A549 treated with AZD2906 at 1 μM for 4 hours (cell line): ENCODE measurements at places on chromosomes 5 and 9. TPM values are rescaled to one million over a fixed set of nuclear protein-coding genes. Genes with fewer than 3 reads are reported as not detected.

The TAF11L10 gene
- not detected in 5 replicates for total RNA-seq

The SLC28A3 gene
- 0.01 to 0.02 TPM in 2 of 5 replicates, not detected in the others for total RNA-seq

The RICTOR gene
- 8.6 to 12.9 TPM (median 10.4 TPM) in 5 replicates for total RNA-seq

The SPINK13 gene
- 0.24 to 0.66 TPM (median 0.38 TPM) in 5 replicates for total RNA-seq

The SOHLH1 gene
- 0.05 to 0.08 TPM (median 0.05 TPM) in 3 of 5 replicates, not detected in the others for total RNA-seq

The IL33 gene
- 0.23 to 0.61 TPM (median 0.25 TPM) in 5 replicates for total RNA-seq

The GRM6 gene
- total RNA-seq = not detected in 5 replicates

The GPR151 gene
- total RNA-seq = not detected in 5 replicates

The ARSK gene
- total RNA-seq = 6.7 to 8.3 TPM (median 7.7 TPM) in 5 replicates

The CDH9 gene
- not detected in 5 replicates for total RNA-seq

The IL9 gene
- total RNA-seq = not detected in 5 replicates

The AMBP gene
- 7.0 to 9.8 TPM (median 7.6 TPM) in 5 replicates for total RNA-seq

The CAMK2A gene
- 0.56 to 0.80 TPM (median 0.69 TPM) in 5 replicates for total RNA-seq

The RASGEF1C gene
- total RNA-seq = 0.08 to 0.11 TPM (median 0.10 TPM) in 4 of 5 replicates, not detected in the other

The GPR150 gene
- total RNA-seq = 0.07 to 0.20 TPM (median 0.13 TPM) in 5 replicates

The IFNE gene
- total RNA-seq = 0.41 to 1.1 TPM (median 0.72 TPM) in 5 replicates

The TBCA gene
- total RNA-seq = 248 to 295 TPM (median 259 TPM) in 5 replicates

The TEK gene
- total RNA-seq = 0.11 to 0.19 TPM (median 0.15 TPM) in 5 replicates

The HDHD3 gene
- 20.3 to 24.8 TPM (median 22.6 TPM) in 5 replicates for total RNA-seq

The LRRC19 gene
- total RNA-seq = not detected in 5 replicates

The PCDHGC5 gene
- total RNA-seq = 0.02 to 0.03 TPM in 2 of 5 replicates, not detected in the others

The THBS4 gene
- total RNA-seq = 0.03 to 0.07 TPM (median 0.06 TPM) in 3 of 5 replicates, not detected in the others

The UGT3A2 gene
- not detected in 5 replicates for total RNA-seq

The SPINK6 gene
- total RNA-seq = 0.28 to 0.75 TPM (median 0.36 TPM) in 5 replicates

The STK10 gene
- total RNA-seq = 21.0 to 21.5 TPM (median 21.3 TPM) in 5 replicates

The TLX3 gene
- total RNA-seq = not detected in 5 replicates

The MARCHF3 gene
- 0.46 to 1.5 TPM (median 1.1 TPM) in 5 replicates for total RNA-seq

The RLN2 gene
- total RNA-seq = 0.13 to 0.28 TPM (median 0.19 TPM) in 5 replicates

The IL4 gene
- total RNA-seq = not detected in 5 replicates

The MEIKIN gene
- total RNA-seq = not detected in 5 replicates

The GABRP gene
- not detected in 5 replicates for total RNA-seq

The BRD9 gene
- 36.8 to 40.4 TPM (median 39.0 TPM) in 5 replicates for total RNA-seq

The NIM1K gene
- total RNA-seq = 0.08 to 0.50 TPM (median 0.24 TPM) in 5 replicates

The F12 gene
- total RNA-seq = 15.9 to 26.4 TPM (median 22.8 TPM) in 5 replicates

The FGF1 gene
- 0.24 to 0.61 TPM (median 0.39 TPM) in 5 replicates for total RNA-seq

The DNAI1 gene
- 0.10 to 0.51 TPM (median 0.18 TPM) in 5 replicates for total RNA-seq

The ZNG1C gene
- total RNA-seq = 55.8 to 99.4 TPM (median 64.8 TPM) in 5 replicates

The DMRTA1 gene
- 0.52 to 0.70 TPM (median 0.65 TPM) in 5 replicates for total RNA-seq

The BAAT gene
- total RNA-seq = 0.31 to 0.49 TPM (median 0.46 TPM) in 5 replicates

The KCNMB1 gene
- total RNA-seq = not detected in 5 replicates

The IFNA13 gene
- not detected in 5 replicates for total RNA-seq

The LCNL1 gene
- total RNA-seq = 0.07 to 0.24 TPM (median 0.18 TPM) in 5 replicates

The GARIN3 gene
- total RNA-seq = not detected in 5 replicates

The C9orf153 gene
- 0.05 to 0.39 TPM (median 0.20 TPM) in 4 of 5 replicates, not detected in the other for total RNA-seq

The PCDHA5 gene
- 0.60 to 0.89 TPM (median 0.70 TPM) in 5 replicates for total RNA-seq

The LECT2 gene
- not detected in 5 replicates for total RNA-seq
